NCI-H1105 (cell line): ENCODE measurements at places on chromosomes 12 and 14.

DNA sequence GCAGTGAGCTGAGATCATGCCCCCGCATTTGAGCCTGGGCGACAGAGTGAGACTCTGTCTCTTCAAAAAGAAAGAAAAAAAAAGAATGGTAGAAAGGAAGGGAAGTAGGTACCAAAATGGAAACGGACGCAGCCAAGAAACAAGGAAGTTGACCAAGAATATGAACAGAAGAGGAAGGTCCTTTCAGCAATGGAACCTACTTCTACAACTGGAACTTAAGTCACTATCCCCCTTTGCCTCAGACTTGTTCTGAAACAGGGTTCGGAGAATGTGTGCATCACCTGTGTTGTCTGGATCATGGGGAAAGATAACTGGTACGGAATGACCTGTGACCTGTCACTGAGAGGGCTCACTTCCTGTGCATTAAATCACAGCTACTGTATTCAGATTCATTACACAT is 43.9 kb upstream of the RNASE1 start:
- DNase-seq: no peak

GRCh38 chr12:90682398-90682797 is 272.6 kb downstream of the CCER1 start:
- DNase-seq: no peak

DNA sequence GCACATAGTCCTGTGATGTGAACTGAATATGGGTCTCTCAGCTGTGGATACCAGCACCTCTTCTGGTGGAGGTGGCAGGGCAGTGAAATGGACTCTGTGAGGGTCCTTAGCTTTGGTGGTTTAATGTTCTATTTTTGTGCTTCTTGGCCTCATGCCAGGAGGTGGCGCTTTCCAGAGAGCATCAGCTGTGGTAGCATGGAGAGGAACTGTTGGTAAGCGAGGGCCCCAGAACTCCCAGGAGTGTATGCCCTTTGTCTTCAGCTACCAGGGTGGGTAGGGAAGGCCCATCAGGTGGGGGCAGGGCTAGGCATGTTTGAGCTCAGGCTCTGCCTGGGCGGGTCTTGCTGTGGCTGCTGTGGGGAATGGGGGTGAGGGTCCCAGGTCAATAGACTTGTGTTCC is 241.7 kb downstream of the AEBP2 start:
- DNase-seq: no peak

DNA sequence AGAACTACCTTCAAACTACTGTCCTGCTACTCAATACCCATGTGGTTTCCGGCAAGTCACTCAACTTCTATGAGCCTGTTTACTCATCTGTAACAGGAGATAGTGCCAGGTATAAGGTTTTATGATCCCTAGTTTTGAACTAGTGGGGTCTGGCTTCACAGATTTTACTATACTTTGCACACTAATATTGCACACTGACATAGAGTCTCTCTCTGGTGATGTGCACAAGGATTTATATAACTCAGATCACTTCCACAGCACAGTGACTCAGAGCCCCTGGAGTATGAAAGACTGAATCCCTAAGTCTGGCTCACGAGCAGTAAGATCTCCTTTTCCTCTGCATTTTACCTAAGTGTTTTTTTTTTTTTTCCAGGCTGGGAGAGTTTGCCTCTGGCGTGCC is 69.7 kb upstream of the SLC38A2 start:
- DNase-seq: no peak

DNA sequence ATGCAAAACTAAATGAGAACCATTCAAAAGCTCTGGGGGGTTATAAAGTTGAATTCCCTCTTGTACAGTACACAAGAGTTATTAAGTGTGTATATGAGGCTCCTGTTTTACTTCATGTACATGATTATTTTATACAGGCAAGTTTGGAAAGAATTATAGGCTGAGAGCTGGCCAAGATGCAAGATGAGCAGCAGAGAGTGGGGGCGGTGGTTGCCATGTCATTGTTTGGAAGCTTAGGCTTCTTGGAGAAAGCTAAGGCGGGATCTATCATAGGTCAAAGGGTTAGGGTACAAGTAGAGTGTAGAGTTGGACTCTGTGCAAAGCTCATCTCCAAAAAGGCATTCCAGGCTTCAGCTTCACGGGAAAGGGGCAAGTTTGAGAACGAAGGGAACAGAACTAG is 297.1 kb upstream of the TBX3 start:
- no peak for DNase-seq
